ENCODE measurements at places on chromosomes 3 and 15. TPM values are rescaled to one million over a fixed set of nuclear protein-coding genes. Genes with fewer than 3 reads are reported as not detected.
A peak's percentile ranks its signal among the peaks of the same experiment; 100 is the strongest.

DNA sequence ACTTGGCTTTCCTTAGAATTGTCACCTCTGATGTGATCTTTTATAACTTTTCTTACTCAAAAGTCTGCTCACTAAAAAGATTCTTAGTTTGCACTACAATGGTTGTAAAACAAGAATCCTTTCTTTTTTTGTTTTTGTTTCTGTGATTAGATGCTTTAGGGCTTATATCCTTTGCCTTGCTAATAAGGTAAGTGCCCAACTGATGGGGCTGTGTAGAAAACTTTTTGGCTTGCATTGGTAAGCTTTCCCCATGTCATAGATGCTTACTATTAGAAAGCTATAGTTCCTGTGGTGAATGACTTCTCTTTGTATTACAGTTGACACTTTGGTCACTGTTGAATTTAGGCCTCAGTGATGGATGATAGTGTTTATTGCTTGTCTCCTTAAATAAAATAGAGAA lies 5.1 kb downstream of the ABHD5 start:
- DNase-seq: no peak

GRCh38 chr3:183027276-183027675 lies 46.9 kb upstream of the DCUN1D1 start:
- no peak for DNase-seq

- no peak for DNase-seq
Measured at GRCh38 chr3:19960696-19961095, 13.8 kb downstream of the RAB5A start.

DNA sequence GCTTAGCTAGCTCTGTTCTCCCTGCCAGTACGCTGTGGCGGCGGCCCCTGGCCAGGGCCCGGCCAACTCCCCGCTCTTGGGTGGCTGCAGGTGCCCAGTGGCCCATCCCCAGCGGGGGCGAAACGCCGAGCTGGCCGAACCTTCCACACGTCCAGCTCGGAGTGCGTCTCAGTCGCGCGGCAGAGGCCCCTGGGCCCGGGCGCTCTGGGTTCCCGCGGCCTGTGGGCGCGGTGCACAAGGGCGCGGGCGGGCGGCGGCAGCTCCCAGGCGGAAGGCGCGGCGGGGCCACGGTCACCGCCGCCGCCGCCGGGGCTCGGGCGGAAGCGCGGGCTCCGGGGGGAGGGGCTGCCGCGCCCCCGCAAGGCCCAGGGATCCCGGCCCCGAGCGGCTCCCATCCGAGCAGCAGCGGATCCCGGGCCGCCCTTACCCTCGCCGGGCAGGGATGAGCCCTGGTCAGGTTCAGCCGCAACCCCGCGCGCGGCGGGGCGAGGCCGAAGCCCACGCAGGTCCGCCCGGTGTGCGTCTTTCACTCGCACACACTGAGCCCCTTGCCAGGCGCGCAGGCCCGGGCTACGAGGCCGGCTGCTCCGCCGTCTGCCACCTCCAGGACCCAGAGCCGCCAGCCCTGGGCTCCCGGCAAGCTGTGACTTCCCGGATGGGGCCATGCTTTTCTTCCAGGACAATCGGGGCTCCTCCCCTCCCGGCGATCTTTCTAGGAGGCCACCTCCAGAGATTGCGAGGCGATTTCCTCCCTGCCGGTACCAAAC lies 54.2 kb downstream of the CCDC54 start:
- peak; percentile 86 for DNase-seq

DNA sequence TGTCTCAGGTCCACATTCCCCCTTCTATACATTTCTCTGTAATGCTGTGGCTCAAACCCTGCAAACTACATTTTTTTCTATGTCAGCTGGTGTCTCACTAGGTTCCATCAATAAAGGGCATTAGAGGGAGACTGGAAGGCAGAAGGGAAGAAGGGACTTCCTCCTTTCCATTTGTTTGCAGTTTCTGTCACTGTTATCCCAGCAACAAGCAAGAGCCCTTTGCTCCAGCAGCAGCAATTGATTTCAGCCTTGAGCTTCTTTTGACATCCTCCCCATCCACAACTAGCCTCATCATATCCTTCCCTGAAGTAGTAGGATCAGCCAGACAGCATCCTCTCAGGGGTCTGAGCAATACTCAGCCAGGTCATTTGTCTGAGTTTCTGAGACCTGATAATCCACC lies 5.3 kb upstream of the NCK1 start:
- no peak for DNase-seq

DNA sequence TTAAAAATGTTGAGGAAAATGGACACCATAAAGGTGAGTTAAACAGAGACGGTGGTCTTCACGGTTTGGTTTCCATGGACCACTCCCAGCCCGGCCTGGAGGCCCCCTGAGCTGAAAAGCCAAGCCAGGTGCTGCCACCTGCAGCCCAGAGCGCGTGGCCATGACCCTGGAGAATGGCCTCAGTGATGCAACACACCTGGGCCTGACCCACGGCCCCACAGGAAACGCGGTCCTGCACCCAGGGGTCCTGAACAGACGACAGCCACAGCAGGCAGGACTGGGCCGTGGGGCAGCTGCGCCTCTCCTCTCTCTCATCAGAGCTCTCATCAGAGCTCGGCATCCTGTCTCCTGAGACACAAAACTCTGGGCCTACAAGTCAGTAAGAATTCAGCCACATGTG lies 64.1 kb downstream of the NIPA2 start:
- no peak for DNase-seq

GRCh38 chr3:113194823-113195401 lies 16.4 kb upstream of the BOC start:
- DNase-seq: no peak

DNA sequence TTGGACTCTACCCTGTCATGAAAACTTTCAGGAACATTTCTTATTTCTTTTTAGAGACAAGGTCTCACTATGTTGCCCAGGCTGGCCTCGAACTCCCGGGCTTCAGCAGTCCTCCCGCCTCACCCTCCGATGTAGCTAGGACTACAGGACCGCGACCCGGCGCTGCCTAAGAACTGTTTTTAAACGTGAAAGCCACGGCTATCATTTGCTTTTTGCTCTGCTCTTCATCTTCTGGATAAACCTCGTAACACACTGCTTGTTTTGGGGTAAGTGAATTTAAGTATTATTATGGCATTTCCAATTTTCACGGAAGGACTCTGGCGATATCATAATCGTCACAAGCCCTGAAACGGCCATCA lies 14.3 kb upstream of the CCNL1 start:
- no peak for DNase-seq

DNA sequence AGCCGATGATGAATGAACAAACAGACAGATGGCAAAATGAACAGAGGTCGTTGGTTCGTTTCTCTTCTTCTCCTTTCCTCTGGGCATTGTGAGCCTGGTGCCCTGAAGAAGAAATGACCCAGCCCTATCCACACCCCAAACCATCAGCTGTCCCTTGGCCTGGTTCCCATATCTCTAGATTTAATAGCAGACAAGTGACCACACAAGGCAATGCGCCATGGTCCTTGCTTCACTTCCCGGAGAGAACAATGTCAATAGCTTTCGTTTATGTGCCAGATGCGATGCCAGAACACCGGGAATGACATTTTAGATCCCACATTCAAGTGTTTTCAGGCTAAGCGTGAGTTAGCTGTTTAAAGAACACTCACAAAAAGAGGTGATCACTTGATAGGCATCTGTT lies 17.7 kb downstream of the POC1A start:
- peak; percentile 54 for DNase-seq

DNA sequence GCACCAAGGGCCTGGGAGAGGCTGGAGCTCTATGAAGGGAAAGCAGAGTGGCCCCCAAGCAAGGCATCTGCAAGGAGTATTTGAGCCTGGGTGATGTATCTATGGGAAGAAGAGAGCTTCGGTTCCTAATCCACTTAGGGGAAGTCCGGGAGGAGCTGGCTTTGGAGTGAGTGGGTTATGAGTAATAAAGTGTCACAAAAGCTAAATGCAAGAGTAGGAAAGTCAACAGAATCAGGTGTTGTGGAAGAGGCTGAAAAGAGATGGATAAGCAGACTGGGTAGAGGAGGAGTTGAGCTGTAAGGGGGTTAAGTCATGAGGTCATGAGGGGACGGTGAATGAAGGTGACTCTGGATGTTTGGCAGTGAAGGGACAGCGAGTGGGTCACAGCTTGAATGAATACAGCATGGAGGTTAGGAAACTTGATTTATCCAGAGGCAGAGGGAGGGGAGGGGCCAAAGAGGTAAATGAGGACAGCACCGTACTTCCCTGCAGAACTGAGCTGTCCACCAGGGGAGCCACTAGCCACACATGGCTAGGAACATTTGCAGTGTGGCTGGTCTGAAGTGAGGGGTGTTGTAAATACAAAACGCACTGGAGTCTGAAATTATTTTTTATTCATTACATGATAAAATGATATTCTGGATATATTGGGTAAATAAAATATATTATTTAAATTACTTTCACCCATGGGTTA lies 83.3 kb downstream of the ADCY5 start:
- DNase-seq: no peak

GRCh38 chr15:93118904-93119303 lies 29.9 kb upstream of the RGMA start:
- DNase-seq: no peak

GRCh38 chr15:70763120-70763949 lies at the start of gene UACA:
TSS of gene UACA (minus strand) at chr15:70763558. CDS start at chr15:70763407, 151 bp downstream.
- peak; percentile 95 for DNase-seq

GRCh38 chr15:31585240-31585639 lies 258.6 kb downstream of the KLF13 start:
- DNase-seq: no peak

DNA sequence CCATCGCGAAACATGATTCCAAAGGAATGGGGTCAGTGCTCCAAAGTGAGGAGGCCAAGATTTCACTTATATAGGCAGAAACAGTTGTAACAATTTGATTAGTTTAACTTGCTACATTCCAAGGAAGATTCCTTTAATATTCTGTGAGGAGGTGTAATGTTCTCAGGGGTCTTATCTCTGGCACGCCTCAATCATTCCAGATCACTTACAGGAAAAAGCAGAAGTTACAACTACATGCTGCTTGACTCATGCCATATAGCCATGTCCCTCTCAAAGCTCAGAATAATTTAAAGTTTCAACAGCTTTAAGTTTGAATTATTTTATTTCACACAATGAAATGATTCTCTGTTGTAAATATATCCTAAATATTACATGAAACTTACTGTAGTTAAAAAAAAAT lies 3.5 kb upstream of the FYTTD1 start:
- no peak for DNase-seq

GRCh38 chr15:38843736-38844590 lies 279.3 kb upstream of the RASGRP1 start:
- DNase-seq: no peak

DNA sequence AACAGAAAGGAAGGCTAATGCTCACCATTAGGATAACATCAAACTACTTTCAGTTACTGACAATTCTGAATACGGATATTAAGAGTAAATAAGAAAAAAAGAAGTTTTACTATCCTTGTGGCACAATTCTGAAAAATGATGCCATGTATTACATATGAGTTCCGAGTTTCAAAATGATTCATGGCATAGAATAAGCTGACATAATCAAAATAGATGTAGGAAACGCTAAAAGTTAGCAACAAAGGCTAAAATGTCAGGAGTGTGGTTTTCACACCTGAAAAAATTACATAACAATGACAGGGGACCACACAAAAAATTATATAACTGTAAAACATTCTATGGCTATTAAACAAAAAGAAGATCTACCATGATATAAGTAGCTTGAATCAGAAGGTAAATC lies 1131.9 kb downstream of the OTOL1 start:
- no peak for DNase-seq

DNA sequence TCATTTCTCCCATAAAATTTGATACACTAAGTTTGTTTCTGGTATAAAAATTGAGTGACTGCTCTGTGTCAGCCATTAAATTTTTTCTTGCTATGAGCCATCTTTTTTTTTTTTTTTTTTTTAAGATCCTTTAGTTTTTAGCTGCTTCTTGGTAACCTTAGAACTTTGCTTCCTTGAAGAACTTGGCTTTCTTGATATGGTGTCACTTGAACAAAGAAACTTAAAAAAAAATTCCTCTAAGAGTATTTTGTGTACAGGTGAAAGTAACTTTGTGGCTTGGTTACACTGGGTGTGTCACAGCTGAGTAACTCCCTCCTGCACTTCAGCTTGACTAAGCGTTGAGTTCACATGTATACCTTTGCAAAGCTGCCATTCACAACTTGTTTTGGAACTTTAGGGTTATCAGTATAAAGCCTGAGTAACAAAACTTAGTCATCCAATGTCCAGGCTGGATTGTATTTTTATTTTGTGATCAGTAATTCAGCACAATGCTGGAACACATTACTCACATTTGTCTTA lies 6.5 kb downstream of the CHD2 start:
- DNase-seq: no peak

GRCh38 chr3:143529018-143529478 lies 319.2 kb downstream of the SLC9A9 start:
- no peak for DNase-seq

Gene COL8A1
- total RNA-seq: 35.8 TPM

Gene GHSR
- not detected for total RNA-seq

Gene VGLL3
- total RNA-seq: 19.4 TPM

Gene CSPG5
- 0.88 TPM for total RNA-seq

Gene ARHGEF26
- 5.6 TPM for total RNA-seq

Gene TOP2B
- 101 TPM for total RNA-seq

Gene CTXN2
- total RNA-seq: not detected

Gene TTLL13
- not detected for total RNA-seq

Gene BCHE
- total RNA-seq: 13.2 TPM

Data from left cardiac atrium (tissue), 4 donors.